CD4-positive, alpha-beta T cell (primary cell): ENCODE measurements at places on chromosomes 5 and 9.

DNA sequence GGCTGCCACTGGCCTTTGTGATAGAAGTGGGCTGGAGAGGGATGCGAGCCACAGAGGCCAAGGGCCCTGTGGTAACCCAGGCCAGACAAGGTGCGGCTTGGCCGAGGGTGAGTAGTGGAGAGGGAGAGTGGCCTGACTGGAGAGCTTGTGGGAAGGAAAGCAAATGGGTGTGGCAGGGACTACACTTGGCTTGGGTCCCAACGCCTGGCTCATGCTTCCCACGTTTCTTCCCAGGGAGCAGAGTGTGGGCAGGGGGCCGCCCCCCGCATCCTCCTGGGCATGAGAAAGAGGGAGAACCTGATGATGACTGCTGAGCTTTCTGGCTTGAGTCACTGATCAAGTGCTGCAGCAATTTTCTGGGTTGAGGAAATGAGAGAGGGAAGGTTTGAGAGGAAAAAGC lies 95.7 kb downstream of the ANKH start:
- no peak for DNase-seq

DNA sequence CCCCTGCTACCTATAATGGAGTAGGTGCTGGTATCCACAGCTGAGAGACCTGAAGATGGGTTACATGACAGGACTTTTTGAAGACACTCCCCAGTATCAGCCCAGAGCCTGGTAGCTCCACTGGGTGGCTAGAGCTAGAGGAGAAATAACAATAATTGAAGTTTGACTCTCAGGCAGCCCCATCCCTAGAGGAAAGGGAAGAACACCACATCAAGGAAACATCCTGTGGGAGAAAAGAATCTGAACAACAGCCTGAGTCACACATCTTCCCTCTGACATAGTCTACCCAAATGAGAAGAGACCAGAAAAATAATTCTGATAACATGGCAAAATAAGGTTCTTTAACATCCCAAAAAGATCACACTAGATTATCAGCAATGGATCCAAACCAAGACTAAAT lies 432.1 kb downstream of the CDH18 start:
- no peak for DNase-seq

- no peak for DNase-seq
These were observed 18.6 kb downstream of the SLC36A2 start for GRCh38 chr5:151328734-151329133.

- no peak for DNase-seq
These were observed 215.7 kb downstream of the ATPSCKMT start for GRCh38 chr5:10034001-10034400.

- DNase-seq: no peak
These were observed 54.9 kb downstream of the NDST1 start for GRCh38 chr5:150562832-150563231.

DNA sequence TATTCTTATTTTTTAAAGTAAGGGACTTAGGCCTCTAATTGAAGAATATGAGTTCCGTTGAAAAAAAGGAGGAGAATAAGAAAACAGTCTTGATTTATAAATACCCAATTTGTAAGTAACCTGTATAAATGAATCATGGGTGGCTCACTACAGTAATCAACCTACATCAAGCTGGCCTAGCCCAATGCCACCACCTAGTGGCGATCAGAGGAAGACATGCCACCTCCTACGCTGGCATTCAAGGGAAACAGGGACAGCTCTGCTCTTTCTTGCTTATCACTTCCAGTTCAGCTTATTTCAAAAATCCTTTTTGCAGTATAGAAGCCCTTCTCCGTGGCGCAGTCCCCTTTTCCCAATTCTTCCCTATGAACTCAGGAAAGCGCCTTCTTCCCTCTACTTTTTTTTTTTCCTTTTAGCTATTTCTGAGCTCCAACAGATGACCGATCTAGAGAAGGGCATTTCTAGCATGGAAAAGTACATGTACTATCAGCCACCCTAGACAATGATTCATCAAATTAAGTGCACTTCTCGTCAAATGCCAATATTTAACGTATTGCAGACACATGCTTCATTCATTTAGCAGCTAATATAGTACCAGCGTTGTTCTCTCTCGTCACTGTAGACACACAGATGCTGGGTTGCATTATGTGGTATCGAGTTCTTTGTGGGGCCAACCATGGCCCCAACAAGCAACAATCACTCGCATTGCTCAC lies 28.3 kb downstream of the PTPN3 start:
- peak; percentile 23 for DNase-seq

DNA sequence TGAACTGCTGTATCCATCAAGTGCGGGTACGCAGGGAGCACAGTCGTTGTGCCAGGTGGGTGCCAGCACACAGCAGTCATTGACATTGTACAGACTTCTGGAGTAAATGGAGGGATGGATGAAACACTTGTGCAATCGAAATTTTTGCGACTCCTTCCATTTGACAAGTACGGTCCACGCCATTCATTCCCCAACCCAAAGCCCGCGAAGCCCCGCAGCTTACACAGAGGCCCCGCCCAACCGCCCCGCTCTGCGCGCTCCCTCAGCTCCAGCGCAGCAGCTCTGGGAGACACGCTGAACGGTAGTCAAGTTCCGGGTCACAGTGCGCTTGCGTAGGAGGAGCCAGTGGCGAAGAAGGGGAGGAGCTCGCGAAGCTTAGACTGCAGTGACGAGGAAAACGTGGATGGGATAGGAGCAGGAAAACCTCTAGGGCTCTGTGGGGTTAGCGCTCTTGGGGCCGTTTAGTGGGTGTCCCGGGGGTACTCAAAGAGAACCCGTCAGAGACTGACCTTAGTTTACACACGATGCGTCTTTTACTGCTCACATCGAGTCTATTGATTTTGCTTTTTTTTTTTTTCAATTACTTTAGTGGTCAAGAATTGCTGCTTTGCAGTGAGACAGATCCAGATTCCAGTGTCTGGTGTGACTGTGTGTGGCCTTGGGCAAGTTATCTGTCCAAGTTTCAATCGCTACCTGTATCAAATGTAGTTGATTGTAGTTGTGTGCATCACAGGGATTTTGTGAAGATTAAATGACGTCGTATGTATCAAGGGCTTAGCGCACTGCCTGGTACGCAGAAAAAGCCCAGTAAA lies 15.3 kb upstream of the MSANTD3 start:
- DNase-seq: peak; percentile 83

DNA sequence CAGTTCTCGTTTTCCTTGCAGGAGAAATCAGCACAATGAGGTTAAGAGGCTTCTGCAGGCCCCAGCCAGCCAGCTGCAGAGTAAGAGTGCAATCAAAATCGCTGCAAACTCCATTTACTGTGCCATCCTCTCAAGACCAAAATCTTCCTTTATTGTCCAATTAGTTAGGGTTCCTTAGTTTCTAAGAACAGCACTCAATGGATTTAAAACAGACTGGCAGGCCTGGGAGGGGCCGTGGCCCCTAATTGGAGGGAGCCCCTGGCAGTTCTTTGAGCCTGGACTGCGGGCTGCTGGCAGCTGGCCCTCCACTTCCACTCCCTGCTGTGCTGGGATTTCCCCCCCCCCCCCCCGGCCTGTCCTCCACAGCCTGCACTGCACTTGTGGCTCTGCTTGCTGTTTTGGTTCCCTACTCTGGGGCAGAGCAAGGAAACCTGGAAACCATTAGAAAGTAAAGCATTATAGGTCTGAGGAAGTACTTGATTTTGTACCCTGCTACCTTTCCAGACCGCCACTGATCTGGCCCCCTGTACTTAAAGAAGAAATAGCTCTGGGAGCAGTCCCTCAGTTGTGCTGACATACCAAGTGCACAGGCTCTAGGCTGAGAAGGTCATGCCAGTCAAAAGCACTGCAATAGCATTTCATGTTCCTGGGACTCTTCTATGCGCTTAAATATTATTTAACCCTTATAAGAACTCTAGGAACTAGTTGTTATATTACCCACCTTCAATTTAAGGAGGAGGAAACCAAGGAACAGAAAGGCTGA lies 129.0 kb downstream of the APBA1 start:
- no peak for DNase-seq

DNA sequence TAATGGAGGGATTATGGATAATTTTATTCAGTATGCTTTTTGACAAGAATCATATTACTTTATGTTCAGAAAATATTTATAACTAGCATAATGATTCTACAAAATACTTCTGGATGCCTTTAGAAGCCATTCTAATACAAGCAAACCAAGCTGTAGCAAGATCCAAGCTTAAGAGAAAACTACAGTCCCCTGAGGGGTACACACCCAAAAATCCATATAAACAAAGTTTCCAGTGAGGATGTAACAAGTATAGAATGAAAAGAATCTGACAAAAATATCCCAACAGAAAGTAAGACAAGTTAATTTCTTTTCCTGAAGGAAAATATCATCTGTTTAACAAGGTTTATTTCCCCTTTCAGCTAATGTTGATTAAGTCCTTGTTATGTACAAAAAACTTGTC lies 53.9 kb downstream of the MLLT3 start:
- no peak for DNase-seq

GRCh38 chr5:88826646-88827585 lies 56.1 kb downstream of the MEF2C start:
- no peak for DNase-seq

DNA sequence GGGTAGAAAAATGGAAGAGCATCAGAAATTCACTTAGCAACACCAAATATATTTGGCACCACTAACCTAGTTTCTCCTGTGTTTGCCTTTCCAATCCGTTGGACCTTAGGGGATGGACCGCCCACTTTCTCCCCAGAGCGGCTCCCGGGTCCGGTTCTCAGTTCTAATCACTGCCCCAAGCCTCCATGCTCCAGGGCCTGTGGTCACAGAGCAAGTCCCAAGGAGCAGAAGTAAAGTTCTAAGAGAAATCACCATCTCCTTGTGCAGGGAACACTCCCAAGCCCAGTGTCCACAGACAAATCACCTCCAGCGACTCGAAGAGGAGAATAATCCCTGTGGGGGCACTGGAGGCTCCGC lies 728 bp upstream of the SLC1A1 start:
- DNase-seq: no peak

DNA sequence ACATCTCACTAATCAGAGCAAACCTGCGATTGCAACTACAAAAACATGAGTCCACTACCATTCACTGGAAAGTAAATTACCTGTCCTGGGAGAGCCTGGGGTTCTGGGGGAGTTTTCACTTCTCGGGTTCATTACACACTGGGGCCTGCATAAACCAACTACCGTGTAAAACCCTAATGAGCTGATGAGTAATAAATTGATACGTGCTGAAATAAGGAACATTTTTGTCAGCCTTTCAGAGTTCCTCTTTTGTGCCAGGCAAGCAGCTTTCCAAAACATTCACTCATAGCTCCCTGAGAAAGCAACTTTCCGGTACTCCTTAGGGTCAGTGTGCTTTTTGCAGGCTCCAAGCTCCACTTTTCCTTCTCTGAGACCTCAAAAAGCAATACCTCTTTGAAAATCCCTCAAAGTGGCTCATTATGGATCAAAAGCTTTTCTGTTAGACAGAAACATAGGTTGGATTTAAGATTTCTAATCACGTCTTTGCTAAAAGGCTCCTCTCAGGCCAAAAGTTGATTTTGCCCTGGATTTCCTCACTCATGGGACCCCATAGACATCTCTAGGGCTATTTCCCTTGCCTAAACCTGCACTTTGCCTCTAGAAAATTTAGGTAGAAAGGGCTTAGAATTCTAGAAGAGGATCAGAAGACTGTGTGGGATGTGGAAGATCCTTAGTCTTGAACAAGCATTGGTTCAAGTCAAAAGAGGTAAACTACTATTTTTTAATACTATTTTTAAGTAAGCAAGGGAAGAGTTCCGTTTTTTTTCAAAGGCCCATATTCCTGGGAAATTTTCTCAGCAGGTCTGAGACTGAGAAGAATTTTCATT lies 74.8 kb downstream of the ST8SIA4 start:
- DNase-seq: no peak

DNA sequence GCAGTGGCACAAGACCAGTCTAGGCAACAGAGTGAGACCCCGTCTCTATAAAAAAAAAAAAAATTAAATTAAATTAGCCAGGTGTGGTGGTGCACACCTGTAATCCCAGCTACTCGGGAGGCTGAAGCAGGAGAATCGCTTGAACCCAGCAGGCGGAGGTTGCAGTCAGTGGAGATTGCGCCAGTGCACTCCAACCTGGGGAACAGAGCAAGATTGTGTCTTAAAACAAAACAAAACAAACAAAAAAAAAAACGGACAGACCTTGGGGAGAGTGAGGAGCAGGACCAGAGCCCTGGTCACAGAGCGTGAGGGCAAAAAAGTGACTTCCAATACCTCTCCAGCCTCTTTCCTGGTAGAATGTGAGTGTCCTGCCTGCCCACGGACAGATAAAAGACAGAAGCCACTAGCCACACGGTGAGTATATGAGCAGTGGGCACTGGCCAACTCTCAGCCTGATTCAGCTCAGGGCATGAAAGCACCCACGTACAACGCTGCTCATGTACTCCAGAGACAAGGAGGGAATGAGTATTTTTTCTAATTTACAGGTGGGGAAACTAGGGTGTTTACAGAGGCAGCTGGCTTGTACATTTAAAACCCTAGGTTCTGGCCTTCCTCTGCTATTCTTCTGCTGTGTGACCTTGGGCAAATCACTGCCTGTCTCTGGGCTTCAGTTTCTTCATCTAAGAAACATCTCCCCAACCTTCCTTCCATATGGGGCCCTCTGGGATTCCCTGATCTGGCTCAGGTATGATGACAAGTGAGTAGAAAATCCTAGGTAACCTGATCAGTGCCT lies 1.8 kb downstream of the OLFML2A start:
- DNase-seq: no peak

DNA sequence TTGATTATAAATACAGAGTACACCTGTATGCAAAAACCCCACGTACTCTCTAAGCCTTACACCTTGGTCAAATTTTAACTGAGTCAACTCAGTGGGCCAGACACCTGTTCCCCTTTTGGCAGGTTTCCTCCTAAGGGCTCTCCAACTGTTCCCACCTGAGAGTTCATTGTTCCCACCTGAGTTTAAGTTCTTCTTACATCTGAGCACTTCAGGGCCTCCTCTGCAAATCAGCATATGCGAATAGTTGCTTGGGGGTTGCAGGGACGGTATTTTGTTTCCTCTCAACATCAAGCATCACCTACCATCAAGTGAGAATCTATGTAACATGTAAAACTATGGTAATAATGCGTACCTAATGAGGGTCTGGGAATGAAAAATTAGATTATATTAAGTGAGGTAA lies 300.0 kb downstream of the PIK3R1 start:
- no peak for DNase-seq

- DNase-seq: no peak
These were observed 79.3 kb upstream of the RASA1 start for GRCh38 chr5:87188391-87188790.

GRCh38 chr5:167908606-167909005 lies 382.8 kb upstream of the WWC1 start:
- DNase-seq: no peak

DNA sequence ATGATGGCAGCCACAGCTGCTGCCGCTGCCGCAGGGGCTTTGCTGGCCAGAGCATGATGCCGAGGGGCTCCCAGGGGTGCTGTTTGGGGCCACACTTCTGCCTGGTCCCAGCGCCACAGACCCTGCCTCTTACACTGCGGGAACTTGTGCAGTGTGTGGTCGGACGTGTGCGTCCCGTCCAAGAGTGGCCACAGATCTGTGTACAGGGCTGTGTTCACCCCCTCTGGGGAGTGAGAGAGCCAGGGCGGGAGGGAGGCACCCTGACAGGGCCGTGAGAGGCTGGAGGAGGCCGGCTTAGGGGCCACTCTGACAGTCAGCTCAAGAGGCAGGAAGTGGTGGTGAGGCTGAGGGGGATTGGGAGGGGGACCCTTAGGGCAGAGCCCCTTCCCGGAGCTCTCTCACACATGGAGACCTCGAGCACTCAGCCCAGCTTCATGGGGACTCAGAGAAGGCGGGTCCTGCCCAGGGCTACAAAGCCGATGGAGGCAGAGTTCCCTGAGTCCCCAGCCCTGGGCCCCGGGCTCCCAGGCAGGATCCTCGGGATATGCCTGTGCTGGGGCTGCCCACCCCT lies 13.1 kb upstream of the CARD19 start:
- DNase-seq: no peak
